ENCODE measurements at places on chromosomes 2 and 18.

DNA sequence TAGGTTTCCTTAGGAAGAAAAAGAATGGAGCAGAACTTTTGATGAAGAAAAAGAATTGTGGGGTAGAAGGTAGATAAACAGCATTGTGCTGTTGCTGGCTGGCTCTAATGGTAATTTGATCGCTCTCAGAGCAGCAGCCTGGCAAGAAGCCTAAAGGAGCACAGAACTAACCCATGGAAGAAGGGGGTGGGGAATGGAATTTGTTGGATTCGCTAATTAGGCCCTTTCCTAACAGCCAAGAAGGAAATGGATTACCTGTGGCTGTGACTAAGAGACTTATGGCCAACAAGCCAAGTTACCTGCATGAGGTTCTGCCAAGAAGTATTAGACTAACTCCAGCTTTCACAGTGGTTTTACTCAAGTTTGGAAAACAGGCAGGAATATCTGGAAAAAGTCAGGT lies 210.6 kb downstream of the IKZF2 start:
- DNase-seq = no peak

GRCh38 chr2:122326471-122326870 lies 571.0 kb downstream of the TSN start:
- no peak for DNase-seq

DNA sequence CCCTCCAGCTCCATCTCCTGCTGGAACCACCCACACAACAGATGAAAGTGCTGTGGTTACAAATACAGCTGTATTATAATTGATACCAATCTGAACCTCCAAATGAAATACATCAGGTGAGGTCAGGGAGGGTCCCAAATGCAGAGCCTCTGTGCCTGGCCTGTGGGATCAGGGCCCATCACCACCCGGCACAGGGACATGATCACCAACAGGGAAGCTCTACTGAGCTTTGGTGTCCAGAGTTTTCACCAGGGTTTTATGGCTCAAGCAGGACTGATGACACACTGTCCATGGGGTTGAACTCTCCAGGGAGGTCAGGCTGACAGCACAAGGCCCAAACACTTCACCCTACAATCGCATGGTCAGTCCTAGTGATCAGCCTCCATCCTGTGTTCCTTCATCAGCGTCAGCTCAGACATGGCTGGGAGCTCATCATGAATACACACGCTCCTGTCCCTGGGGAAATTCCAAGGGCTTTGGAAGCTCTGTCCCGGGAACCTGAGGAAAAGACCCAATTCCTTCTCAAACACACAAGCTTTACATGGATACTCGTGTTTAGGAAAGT lies 3.9 kb upstream of the PXDN start:
- no peak for DNase-seq

DNA sequence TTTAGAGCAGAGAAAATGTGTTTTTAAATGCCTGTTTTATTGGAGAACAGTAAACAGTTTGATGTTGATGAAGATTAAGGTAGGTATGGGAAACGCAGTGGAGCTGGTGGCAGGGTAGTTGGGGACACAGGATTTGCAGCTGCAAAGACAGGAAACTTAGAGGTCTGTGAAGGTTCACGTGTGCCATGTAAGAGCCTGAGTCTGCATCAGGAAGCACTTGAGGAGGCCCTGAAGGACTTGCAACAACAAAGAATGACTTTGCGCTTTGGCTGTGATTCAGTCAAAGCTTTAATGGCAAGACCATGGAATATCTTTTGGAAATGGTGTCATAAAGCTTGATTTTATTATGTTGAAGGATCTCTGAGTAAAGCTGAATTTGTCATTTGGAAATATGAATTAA lies 347.6 kb upstream of the KCNJ3 start:
- DNase-seq = no peak

- DNase-seq = no peak
Measured at GRCh38 chr2:102461188-102461587, 11.8 kb upstream of the SLC9A4 start.

DNA sequence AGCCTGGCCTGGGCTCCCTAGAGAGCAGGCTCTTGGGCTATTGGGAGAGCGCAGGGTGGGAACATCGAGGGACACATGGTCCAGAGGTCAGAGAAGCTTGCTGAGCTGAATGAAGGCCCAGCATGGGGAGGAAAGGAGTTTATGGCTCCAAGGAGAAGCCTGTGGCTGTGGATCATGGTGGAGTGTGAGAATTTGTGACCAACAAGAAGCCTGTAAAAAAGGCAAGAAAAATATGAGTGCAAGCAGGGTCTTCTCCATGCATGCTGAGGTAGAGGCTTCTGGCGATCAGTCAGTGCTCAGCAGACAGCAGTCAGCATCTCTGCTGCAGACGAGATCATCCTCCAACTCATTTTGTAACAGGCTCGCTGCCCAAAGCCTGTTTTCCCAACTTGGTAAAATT lies 1.3 kb upstream of the SCYGR3 start:
- DNase-seq = no peak

GRCh38 chr18:76524900-76525698 lies 30.1 kb upstream of the ZNF516 start:
- no peak for DNase-seq

GRCh38 chr2:240502059-240502429 lies 55.7 kb downstream of the ANKMY1 start:
- DNase-seq = no peak

DNA sequence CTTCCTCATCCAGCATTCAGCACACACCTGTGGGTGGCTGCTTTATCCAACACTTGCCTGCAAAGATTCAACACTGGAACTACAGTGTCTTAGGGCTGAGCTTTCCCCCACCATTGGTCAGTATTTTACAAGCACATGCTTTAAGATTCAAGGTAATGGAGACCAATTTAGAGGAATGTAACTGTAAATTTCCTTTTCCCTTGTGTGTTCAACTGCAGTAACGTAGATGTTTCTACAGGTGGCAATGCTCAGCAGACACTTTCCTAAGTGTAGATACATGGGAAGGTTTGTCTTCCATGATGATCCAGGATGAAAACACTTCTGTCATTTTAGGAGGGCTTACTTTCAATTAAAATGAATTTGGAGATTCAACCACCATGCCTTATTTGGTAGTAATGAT lies 143.6 kb upstream of the PXDN start:
- DNase-seq = no peak

GRCh38 chr2:172234716-172235691 lies 132.3 kb upstream of the DLX2 start:
- DNase-seq = no peak

- DNase-seq = peak; percentile 77
Measured at GRCh38 chr2:42063431-42064171, 15.8 kb downstream of the PKDCC start.

DNA sequence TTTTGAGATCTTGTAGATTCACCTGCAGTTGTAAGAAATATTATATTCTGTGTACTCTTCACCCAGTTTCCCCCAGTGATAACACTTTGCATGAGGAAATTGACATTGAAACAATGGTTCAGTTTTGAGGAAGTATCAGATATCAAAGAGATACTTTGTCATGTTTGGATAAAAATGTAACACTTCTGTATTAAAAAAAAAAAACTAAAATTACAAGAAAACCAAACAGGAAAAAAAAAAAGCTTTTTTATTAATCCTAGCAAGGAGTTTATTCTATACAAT lies 204.0 kb downstream of the ARL4C start:
- DNase-seq = no peak

DNA sequence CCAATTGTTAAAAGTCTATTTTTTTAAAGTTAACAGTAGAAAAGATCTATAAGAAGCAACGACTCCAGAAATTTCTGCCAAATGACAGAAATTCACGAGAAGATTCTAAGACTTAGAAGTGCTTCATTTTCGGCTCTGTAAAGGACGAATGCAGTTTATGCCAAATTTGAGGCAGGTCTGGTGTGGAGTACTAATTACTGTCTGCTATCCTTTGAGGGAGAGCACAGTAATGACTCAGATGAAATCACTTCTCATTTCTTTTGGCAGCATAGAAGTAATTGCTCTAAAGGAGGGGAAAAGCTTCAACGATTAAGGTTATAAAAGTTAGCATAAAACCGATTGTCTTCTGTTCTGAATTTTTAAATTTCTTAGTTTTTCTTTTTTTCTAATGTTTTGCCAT lies 11.4 kb downstream of the G6PC2 start:
- DNase-seq = no peak

DNA sequence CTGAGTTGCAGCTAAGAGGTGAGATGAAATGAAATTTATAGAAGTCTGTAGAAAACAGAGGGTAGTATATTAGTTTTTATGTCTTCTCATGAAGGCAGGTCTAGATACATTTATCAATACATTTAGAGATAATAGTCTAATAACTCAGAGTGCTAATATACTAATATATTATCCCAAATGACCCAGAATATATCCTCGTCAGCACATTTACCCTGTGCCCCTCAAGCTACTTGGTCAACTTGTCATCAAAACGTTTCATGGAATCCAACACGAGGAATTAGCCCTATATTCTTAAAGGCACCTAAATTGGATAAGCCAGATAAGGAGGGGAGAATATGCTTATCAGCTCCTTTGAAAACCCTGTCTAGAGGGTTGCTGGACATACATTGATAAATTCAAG lies 415.1 kb upstream of the LRRTM1 start:
- DNase-seq = no peak
